ENCODE measurements at places on chromosomes 6 and 20.

DNA sequence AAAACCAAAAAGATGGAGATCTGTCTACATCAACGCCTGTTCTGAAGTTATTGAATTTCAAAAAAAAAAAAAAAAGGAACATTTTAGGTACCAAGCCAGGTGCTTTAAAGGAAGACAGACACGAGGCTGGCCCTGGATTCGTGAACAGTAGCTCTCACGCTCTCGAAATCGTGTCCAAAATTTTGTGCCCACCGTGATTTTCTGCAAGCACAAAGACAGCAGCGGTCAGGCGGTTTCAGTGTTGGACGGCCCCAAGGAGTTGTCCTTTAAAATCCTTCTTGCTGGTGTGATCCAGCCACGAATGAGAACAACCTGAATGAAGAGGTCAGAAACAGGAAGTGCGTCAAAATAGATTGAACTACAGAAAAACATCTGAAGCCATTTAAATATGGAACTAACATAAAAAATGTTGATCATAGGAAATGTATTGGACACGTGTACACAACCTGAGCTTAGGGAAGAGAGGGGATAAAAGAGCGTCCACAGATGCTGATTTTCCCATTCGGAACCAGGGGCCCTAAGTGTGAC is 78.2 kb downstream of the THBS2 start:
- no peak for DNase-seq

DNA sequence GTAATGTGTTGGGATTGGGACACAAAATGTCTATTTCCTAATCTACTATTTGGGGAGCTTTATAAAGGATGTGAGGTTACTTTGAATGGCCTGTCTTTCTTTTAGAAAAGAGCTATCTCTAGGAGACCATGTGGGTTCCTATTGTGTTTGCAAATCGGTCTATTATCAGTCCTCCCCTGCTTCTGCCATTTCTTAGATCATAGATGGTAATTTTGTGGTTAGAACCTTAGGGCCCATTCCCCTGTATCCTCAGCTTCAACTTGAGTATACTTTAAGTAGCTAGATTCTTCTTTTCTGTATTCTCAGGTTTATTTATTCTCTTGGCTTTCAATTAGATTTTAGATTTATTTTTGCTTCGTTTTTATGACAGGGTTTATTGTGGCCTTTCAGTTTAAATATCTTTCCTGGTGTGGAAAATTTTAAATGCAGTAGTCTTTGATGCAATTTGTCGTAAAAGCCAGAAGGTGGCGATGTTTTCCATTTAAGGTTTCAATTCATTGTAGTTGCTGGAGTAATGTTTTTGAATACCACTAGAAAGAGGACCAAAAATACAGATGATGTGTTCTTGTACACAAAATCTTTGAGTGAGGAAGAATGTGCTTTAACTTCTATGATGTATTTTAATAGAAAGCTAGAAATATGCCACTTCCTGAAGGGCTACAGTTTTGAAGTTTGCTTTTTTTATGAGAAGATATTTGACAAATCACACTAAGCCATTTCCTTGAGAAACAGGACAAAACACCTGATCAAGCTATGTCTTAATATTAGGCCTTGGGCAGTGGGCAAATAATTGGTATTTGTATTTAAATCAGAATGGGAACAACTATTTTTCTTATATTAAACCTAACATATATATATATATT is 20.3 kb downstream of the TBPL1 start:
- DNase-seq = no peak

DNA sequence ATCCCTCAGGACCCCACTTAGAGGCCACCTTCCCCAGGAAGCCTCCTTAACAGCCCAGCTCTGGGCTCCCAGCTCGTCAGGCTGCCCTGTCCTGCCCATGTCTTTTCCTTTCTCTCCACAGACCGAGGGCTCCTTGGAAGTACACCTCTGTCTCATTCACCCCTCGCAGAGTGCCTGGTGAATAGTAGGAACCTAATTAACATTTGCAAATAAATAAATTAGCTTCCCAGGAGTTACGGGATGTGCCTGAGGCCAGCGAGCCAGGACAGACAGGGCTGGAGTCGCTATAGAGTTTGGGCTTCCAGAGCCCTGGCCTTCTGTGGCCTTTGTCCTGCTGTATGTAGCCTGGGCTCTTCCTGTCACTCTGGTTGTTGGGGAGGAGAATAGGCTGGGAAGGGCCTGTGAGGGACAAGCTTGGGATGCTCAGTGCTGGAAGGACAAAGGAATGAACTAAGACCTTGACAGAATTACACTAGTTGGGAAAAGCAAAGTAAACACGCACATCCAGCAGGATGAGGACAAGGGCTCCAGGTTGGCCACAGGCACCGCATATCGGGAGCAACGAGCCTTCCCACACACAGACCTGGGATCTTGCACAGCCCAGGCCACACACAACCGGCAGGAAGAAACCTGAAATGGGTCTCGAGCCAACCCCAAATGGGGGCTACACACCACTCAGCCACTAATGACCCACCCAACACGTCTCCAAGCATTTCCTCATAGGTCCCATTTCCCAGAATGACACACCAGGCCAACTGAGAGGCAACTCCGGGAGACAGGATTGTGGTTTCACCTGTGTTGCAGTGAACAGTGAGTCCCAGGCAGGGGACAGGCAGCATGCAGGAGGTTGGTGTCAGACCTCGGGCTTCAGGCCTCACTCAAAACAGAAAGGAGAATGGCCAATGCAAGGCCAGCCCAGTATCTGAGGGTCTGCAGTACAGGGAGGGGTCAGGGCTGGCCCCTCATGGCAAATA is 9.7 kb downstream of the MAP1LC3A start:
- no peak for DNase-seq

- DNase-seq = no peak
Measured at GRCh38 chr6:170290296-170291128, at the start of gene DLL1. DLL1 (minus strand) TSS chr6:170291078; CDS start chr6:170290139, 939 bp downstream.

DNA sequence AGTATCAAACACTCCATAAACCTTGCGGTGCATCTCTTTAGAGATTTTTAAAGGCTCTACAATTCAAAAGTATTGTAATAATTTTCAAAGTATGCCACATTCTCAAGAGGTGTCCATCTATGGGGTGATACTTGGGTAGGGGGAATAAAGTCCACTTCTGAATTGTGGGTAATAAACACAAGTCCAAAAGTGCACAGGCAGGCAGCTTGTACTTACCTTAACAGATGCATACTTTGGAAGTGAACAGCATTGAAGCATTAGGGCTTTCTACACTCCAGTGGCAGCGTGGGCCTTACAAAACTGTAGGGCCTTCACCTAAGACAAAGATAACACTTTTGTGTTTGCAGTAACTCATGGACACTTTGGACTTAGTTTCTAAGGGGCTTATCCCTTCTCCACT is 58.6 kb downstream of the AIG1 start:
- no peak for DNase-seq

GRCh38 chr6:101758368-101758767 is 364.9 kb downstream of the GRIK2 start:
- DNase-seq = no peak

DNA sequence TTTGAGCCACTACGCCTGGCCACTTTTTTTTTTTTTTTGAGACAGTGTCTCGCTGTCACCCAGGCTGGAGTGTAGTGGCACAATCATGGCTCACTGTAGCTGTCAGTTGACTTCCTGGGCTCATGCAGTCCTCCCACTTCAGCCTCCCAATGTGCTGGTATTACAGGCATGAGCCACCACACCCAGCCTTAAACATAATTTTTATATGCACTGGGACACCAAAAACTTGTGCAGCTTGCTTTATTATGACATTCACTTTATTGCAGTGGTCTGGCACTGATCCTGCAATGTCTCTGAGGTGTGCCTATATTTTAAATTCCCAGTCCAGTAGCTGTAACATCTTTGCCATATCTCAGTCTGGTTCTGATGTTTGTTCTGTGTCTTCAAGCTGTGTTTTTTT is 34.7 kb downstream of the KAT14 start:
- DNase-seq = no peak

GRCh38 chr20:47500554-47500953 is 1.1 kb upstream of the NCOA3 start:
- DNase-seq = no peak
